CD4-positive, alpha-beta T cell treated with Interleukin-10 for 1 hour (primary cell): ENCODE measurements at places on chromosomes 5 and 9.

DNA sequence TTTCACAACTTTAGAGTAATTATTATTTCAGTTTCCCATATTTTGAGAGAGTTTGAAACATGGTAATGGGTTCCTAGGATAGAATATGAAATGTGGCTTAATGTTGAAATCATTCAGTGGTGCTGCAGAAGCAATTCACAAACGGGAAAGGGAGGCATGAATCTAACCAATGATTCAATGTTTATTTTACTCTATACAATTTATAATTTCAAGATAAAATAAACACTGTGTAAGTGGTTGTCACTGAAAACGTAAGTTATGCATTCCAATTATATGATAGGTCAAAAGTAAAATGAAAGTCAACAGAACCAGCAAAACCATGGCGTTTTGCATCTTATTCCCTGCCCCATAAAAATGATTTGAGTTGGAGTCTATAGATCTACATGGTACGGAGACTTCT is 1207.1 kb upstream of the CDH18 start:
- no peak for DNase-seq

DNA sequence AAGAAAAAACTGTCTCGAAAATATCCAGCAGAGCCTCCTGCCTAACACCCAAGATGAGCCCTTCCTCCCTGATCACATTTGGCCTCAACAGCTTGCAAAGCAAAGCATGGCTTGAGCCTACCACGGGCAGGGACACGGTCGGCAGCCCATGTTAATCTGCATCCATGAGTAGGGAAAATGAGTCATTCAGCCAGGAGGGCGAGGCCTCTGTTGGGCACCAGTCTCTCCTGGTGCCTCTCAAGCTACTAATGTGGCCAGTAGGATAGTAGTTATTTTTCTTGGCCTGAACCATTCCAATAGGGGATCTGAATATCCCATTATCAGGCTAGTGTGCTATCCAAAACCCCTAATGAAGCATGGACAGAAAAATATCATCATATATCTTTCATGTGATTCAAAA is 43.0 kb upstream of the SHB start:
- no peak for DNase-seq

DNA sequence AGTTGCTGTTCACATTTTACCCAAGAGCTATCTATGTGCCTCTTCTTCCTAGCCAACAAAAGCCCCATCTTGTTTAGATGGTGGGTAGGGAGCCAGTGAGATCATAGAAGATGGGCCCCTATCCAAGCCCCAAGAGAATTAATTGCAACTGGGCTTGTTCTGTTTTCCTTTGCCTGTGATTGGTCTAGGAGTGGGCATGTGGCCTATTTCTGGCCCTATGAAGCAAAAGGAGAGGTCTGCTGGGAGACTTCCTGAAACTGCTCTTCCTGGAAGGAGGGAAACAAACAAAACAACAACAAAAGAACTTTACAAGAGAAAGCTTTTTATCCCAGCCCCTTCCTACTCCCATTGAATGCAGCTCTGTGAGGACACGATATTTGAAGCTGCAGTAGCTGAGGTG is 32.5 kb upstream of the ALDOB start:
- no peak for DNase-seq

- peak; percentile 13 for DNase-seq
Observed at GRCh38 chr9:70607926-70608325, 193.5 kb upstream of the KLF9 start.

GRCh38 chr9:37371565-37372464 is 50.7 kb upstream of the GRHPR start:
- DNase-seq: no peak

DNA sequence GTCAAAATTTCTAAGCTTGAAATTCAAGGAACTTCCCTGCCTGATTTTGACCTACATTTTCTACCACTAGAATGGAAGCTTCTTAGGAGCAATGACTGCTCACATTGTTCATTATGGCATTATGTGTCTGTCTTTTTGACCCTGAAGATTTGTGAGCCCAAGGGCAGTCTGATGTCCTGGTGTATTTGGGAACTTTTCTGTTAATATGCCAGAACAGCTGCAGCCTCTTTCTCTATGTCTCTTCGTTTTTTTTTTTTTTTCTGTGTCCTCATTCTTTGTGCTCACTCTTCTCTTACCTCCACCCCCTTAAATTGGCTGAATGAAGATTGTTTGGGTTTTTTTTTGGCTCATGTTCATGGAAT is 34.8 kb upstream of the TMC1 start:
- DNase-seq: no peak

DNA sequence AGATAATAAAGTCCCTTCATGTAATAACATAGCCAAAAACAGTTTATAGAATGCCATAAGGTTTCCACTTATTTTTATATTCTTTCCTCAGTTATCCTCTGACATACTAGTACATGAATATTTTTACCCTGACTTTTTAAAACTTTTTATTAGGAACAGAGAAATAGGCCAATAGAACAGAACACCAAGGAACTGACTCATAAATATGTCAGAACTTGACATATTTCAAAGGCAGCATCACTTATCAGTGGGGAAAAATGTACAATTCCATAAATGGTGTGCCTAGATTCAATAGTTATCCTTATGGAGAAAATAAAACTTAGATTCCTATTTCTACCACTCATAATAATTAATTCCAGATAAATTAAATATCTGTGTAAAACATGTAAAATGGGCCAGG is 9.4 kb downstream of the STARD4 start:
- no peak for DNase-seq

- DNase-seq: no peak
Observed at GRCh38 chr9:99474186-99474585, 252.1 kb downstream of the SEC61B start.

DNA sequence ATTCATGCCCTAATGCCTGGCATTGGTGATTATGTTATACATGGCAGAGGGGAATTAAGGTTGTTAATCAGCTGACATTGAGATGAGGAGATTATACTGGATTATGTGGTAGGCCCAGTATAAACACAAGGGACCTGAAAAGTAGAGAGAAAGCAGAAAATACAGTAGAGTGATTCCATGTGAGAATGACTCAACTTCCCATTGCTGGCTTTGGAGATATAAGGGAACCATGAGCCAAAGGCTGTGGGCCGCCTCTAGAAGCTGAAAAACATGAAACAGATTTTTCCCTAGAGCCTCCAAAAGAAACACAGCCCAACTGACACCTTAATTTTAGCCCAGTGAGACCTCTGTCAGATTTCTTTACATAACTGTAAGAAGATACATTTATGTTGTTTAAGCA is 65.0 kb upstream of the CTXN3 start:
- no peak for DNase-seq

GRCh38 chr9:34662526-34663302 is at the start of gene CCL27:
TSS of gene CCL27 (minus strand) at chr9:34662657. CDS start at chr9:34662633, 24 bp downstream.
- DNase-seq: peak; percentile 27

GRCh38 chr5:139763930-139764791 is 31.4 kb upstream of the PSD2 start:
- peak; percentile 33 for DNase-seq

DNA sequence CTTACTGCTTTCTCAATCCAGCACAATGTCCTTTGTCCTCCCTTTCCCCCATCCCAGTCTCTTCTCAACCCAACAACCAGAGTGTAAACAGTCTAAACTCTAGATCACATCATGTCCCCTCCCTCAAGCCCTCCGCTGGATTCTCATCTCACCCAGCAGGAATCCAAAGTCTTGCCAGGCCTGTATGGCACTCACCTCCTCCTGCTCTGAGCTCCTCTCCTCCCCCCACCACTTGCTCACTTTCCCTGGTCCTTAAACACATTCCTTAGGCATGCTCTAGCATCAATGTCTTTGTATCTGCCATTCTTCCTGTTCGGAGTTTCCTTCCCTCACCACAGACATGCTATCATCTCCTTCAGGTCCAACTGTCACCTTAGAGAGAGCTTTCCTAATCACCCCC is 78.8 kb downstream of the NIPSNAP3B start:
- DNase-seq: no peak

GRCh38 chr5:129664336-129664937 is 83.5 kb upstream of the MINAR2 start:
- peak; percentile 31 for DNase-seq

DNA sequence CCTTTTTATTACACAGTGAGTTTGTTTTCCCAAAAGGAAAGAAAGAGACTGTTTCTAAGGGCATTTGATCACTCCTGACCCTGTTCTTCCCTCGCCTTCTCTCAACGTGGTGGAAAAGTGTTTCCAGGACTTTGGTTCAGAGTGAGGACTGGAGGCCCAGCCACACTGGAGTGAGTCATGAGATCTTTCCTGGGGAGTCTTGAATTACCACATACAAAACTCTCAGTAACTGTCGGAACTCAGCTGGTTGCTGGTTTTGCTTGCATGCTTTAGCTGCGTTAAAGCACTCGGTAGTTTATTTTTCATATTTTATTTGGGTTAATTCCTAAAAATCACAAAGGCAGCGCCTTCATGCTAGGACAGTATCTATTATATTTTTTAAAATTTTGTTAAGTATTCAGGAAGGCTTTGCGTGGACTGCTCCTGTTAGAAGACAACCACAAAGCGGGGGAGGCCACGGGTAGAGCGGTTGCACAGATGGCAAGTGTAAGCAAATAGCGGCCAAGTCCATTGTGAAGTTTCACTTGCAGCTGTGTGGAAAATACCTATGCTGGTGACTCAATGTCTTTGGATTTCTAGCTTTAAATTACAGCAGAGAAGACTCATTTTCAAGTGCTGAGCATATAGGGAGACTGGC is 77.7 kb downstream of the ARSB start:
- DNase-seq: no peak

GRCh38 chr5:149679876-149680809 is 50.0 kb upstream of the PPARGC1B start:
- no peak for DNase-seq

DNA sequence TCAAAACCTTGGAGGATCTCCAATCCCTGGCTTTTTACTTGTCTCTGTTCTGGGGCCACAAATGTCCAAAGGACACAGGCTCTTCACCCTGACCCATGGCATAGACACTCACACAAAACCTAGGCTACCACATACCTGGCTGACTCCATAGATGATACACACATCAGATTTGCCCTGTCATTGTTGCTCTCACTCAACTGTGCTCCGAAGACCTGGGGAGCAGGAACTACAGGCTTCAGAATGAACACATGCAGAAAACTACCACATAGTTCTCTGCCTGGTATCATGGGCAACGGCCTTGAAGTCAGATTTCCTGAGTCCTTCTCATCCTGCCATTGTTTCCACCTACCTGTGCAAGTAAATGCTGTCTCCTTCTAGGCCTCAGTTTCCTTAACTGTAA is 226.2 kb downstream of the KIF4B start:
- no peak for DNase-seq

GRCh38 chr9:134426436-134426835 is 100.2 kb downstream of the RXRA start:
- DNase-seq: no peak

DNA sequence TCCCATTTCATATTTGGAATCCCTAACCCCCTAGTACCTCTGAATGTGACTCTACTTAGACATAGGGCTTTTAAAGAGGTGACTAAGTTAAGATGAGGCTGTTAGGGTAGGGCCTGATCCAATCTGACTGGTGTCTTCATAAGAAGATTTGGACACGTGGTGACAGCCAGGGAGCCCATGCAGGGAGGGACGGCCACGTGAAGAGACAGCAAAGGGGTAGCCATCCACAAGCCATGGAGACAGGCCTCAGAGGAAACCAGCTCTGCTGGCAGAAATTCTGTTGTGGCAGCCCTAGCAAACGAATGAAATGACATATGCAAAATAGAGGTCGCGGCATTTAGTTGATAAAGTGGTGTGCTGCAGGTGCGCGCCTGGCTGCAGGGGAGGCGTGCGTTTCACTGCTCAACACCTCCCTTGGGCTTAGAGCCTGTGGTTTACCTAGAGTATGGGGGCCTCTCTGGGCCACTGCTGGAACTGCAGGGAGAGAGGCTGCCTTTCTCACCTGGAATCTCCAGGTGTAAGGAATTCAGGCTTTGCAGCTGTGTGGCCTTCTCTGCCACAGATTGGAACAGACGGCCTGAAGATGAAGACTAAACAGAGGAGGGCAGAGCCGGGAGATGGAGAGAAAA is 7.1 kb upstream of the AFAP1L1 start:
- DNase-seq: peak; percentile 44

- no peak for DNase-seq
Observed at GRCh38 chr5:136337788-136338187, 27.6 kb downstream of the TRPC7 start.

DNA sequence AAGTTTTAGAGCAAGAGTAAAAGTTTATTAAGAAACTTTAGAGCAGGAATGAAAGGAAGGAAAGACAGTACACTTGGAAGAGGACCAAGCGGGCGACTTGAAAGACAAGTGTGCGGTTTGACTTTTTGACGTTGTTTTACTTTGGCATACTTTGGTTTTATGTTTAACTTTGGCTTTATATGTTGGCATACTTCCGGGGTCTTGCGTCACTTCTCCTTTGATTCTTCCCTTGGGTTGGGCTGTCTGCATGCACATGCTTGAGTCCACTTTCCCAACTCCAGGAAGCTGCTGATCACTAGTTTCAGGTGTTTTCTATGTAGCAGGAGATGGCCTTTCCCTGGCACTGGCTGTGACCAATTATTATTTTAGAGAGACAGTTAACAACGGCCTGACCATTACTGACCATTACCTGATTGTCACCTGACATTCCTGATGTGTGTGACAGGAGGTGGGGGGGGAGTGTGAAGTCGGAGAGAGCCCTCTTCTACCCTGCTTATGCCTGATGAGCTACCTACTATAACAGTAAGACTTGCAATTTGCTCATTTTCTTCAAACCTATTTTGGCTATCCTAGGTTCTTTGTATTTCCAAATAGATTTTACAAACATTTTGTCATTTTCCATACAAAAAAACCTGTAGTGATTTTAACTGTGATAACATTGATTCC is 45.5 kb downstream of the TNFSF8 start:
- DNase-seq: no peak

GRCh38 chr5:157387683-157388093 is 72.3 kb upstream of the NIPAL4 start:
- DNase-seq: no peak

GRCh38 chr5:159441441-159441840 is 111.2 kb upstream of the IL12B start:
- no peak for DNase-seq

- DNase-seq: no peak
Observed at GRCh38 chr9:95264954-95265615, 52.4 kb downstream of the FANCC start.

- DNase-seq: no peak
Observed at GRCh38 chr5:60843386-60843935, 608 bp downstream of the ELOVL7 start.

- DNase-seq: no peak
Observed at GRCh38 chr5:124654418-124654817, 92.0 kb downstream of the ZNF608 start.

DNA sequence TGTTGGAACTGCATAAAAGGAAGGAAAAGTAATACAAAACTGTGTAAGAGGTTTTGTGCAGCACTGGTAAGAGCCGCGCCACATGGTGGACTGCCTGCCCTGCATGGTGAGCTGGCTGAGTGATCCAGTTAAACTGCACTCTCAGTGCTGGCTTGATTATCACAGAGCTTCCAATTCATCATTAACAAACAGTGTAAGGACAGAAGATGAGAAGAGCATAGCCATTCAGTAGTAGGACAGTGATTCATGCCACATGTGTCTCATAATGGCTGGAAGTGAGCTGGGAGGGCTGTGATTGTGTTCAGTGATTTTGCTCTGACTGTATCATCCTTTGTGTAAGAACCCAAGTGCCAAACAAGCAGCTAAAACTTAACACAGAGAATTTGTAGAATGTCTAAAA is 14.1 kb downstream of the ASPN start:
- no peak for DNase-seq
